ENCODE measurements at places on chromosomes 7 and 10.

DNA sequence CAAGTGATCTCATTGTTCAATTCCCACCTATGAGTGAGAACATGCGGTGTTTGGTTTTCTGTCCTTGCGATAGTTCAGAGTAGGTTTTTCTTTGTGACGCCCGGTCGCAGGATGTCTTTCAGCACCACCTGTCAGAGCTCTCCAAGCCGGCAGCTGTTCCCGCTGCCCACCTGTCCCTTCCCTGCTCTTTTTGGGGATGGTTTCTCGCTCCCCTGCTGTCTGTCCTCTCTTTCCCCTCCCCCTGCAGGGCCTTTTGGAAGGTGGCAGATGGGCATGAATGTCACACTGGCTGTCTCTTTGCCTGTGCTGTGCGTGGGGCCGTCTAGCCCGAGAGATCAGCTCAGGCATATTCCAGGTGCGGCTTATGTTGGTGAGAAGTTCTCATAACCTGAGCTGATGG, 137.0 kb downstream of the GRK5 start:
- no peaks in the 10 kb centered on the region for H3K27me3 ChIP-seq
- no peaks in the 10 kb centered on the region for H3K36me3 ChIP-seq
- no peak for DNase-seq
- H3K27ac ChIP-seq, result no peak overlapping the region
- no peak overlapping the region for H3K4me3 ChIP-seq
- H3K4me1 ChIP-seq, result no peaks in the 10 kb centered on the region

GRCh38 chr10:87085537-87085936, 9.1 kb downstream of the GLUD1 start:
- H3K27ac ChIP-seq, result no peak overlapping the region
- H3K4me1 ChIP-seq, result peaks cover 16% of the 10 kb centered on the region
- no peaks in the 10 kb centered on the region for H3K36me3 ChIP-seq

- no peak overlapping the region for H3K4me3 ChIP-seq
- H3K27ac ChIP-seq, result no peak overlapping the region
- H3K4me1 ChIP-seq, result peaks cover 48% of the 10 kb centered on the region
- H3K36me3 ChIP-seq, result no peaks in the 10 kb centered on the region
Measured at GRCh38 chr7:608954-609353, 89.3 kb upstream of the PDGFA start.

- no peaks in the 10 kb centered on the region for H3K4me1 ChIP-seq
- no peak overlapping the region for H3K27ac ChIP-seq
- DNase-seq, result no peak
- no peaks in the 10 kb centered on the region for H3K36me3 ChIP-seq
Measured at GRCh38 chr10:17286562-17287550, 58.8 kb downstream of the VIM start.

- no peaks in the 10 kb centered on the region for H3K27me3 ChIP-seq
- DNase-seq, result no peak
- no peaks in the 10 kb centered on the region for H3K4me1 ChIP-seq
- no peaks in the 10 kb centered on the region for H3K36me3 ChIP-seq
Measured at GRCh38 chr7:138170959-138171703, 94.9 kb downstream of the AKR1D1 start.

DNA sequence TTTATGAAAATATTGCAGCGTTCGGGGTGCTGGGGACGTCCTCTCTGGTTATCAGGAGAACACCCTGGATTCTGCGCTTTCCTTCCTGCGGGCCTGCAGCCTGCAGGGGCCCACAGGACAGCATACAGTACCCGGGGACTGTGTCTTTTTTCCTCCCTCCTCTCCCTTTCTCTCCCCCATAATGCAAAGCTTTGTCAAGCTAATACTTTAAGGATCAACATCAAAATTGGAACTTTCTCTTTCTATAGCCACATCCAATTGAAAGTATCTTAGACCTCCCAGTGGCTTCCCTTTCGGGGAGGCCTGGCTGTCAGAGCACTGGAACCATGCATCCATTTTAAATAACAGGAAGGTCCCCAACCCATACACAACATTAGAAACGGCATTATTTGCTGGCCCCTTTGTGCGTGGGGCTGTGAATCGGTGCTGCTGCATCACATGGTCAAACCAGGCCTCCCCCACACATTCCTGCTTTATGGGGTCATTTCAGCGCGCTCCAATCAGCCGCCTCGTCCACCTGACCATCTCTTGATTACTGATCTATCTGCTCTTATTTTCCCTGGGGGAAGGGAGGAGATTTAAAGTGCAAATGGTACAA, 505.1 kb downstream of the DNAJB6 start:
- DNase-seq, result no peak

DNA sequence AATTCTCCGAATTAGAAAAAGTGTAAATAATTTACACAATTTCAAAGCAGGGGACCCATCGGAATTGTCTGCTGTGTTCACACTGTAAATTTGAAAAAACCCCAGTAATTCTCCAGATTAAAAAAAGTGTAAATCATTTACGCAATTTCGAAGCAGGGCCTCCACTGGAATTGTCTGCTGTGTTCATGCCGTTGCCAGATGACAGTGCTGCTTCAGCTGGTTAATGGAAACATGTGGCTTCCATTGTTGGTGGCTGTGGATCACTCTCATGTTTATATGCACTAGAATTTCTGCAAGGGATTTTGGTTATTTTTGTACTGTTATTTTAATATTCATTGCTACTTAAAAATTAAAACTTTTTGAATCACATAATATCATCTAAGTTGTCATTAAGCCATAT, 88.8 kb upstream of the ELMO1 start:
- no peaks in the 10 kb centered on the region for H3K36me3 ChIP-seq
- H3K27ac ChIP-seq, result no peak overlapping the region
- H3K27me3 ChIP-seq, result no peaks in the 10 kb centered on the region
- H3K4me1 ChIP-seq, result no peaks in the 10 kb centered on the region
- DNase-seq, result no peak
- no peak overlapping the region for H3K4me3 ChIP-seq

DNA sequence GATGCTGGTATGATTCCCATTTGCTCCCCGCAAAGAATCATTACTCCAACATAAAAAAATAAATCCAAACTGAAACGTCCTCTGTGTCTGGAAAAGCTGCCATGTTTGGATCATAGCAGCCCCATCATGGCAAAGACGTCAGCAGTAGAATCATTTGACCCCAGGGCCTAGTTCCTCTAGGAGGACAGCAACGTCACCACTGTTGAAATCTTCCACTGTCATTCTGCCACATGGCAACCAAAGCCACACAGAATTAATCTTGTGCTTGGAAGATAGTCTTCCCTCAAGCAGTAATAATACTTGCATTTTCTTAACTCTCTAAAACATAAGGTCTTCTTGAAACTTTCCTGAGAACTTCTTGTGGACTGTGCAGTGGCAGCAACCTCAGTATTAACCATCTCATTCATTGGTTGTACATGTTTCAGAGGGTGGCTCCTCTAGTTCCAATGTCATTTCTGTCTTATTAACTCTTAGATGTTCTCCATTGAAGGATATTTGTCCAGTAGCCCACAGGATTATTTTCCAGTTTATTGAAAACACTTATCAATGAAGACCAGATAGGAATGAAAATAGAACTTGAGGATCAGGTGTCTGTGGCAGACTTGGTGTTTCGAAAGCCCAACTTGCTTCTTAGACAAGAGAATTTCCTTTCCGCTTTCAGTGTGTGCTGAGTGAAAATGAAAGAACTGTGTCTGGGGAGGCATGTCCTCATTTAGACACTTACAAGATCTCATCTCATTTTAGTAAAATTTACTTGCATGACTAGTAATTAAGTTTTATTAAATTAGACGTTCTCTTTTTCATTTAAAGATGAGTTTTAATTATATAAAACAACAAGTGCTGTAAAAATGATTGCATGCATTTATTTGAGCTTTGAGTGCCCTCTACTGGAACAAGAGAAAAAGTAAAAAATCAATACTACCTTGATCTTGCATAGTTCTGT, 28.9 kb upstream of the INHBA start:
- DNase-seq, result no peak
- no peak overlapping the region for H3K27ac ChIP-seq
- H3K27me3 ChIP-seq, result no peaks in the 10 kb centered on the region

DNA sequence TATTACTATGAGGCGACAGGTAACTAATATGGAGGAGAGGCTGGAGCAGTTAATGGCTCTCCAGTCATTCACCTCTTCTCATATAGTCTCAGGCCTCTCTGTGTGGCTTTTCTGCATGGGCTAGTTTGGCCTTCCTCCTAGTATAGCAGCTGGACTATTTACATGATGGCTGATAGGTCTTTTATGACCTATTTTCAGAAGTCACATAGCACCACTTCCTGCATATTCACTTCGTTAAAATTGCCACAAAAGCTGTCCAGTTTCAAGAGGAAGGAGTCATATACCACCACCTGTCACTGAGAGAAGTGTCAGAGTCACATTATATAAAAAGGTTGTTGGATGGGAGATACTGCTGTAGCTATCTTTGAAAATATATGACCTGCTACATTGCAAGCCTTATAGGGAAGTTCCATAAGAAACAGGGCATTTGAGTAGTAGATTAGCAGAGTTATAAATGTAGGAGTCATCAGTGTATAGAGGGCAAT, 8.0 kb upstream of the DMTF1 start:
- H3K4me1 ChIP-seq, result no peaks in the 10 kb centered on the region
- H3K27ac ChIP-seq, result no peak overlapping the region
- DNase-seq, result no peak
- no peaks in the 10 kb centered on the region for H3K27me3 ChIP-seq
- H3K36me3 ChIP-seq, result no peaks in the 10 kb centered on the region

DNA sequence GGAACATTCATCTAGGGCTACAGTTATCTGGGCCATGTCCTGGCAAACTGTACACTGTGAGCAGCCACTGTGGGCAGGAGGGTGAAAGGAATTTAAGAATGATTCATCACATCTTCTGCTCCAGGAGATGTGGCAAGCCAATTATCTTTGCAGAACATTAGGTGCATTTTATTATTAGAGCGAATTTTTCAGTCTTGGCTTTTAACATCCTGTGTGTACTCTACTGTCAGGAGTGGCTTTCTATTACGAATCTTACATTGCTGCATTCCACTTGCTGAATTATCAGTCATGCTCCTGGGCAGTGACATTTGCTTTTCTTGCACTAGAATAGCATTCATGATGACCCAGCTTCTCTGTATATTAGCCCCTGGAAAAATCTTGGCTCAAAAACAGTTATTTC, 109.2 kb upstream of the TARP start:
- no peak for DNase-seq
- no peak overlapping the region for H3K4me3 ChIP-seq
- no peaks in the 10 kb centered on the region for H3K27me3 ChIP-seq
- H3K4me1 ChIP-seq, result no peaks in the 10 kb centered on the region
- no peak overlapping the region for H3K27ac ChIP-seq

- H3K4me1 ChIP-seq, result no peaks in the 10 kb centered on the region
- DNase-seq, result no peak
- no peak overlapping the region for H3K27ac ChIP-seq
- H3K36me3 ChIP-seq, result no peaks in the 10 kb centered on the region
Measured at GRCh38 chr7:157977306-157977705, 610.3 kb downstream of the PTPRN2 start.

GRCh38 chr10:30630571-30630970, 1.0 kb upstream of the LYZL2 start:
- H3K4me1 ChIP-seq, result no peaks in the 10 kb centered on the region
- H3K27ac ChIP-seq, result no peak overlapping the region
- H3K36me3 ChIP-seq, result no peaks in the 10 kb centered on the region
- no peaks in the 10 kb centered on the region for H3K27me3 ChIP-seq

GRCh38 chr7:141676618-141677017, 25.3 kb downstream of the DENND11 start:
- no peak for DNase-seq
- no peaks in the 10 kb centered on the region for H3K4me1 ChIP-seq
- H3K4me3 ChIP-seq, result no peak overlapping the region
- peaks cover 4% of the 10 kb centered on the region for H3K36me3 ChIP-seq
- no peaks in the 10 kb centered on the region for H3K27me3 ChIP-seq

GRCh38 chr10:62475551-62475950, 101.4 kb downstream of the ZNF365 start:
- H3K27me3 ChIP-seq, result no peaks in the 10 kb centered on the region
- no peak overlapping the region for H3K27ac ChIP-seq
- no peaks in the 10 kb centered on the region for H3K36me3 ChIP-seq
- no peak overlapping the region for H3K4me3 ChIP-seq

DNA sequence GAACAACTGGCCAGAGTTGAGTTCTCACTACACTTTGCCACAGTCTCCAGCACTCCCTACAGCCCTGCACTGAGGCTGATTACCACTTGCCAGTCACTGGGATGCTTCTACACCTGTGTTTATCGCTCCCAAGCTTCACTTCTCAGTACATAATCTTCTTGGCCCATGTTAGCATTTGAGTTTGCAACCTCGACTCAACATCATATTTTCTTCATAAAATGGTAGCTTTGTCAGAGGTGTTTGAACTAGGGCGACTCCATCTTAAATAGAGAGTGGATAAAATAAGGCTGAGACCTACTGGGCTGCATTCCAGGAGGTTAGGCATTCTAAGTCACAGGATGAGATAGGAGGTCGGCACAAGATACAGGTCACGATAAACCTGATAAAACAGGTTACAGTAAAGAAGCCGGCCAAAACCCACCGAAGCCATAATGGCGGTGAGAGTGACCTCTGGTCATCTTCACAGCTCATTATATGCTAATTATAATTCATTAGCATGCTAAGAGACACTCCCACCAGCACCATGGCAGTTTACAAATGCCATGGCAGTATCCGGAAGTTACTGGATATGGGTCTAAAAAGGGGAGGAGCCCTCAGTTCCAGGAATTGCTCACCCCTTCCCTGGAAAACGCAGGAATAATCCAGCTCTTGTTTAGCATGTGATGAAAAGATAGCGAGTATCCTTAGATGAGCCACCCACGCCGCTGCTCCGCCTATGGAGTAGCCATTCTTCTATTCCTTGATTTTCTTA, 105.8 kb upstream of the KLF6 start:
- no peak for DNase-seq
- no peak overlapping the region for H3K4me3 ChIP-seq
- H3K36me3 ChIP-seq, result no peaks in the 10 kb centered on the region
- H3K27me3 ChIP-seq, result no peaks in the 10 kb centered on the region

- DNase-seq, result no peak
- no peaks in the 10 kb centered on the region for H3K27me3 ChIP-seq
- no peak overlapping the region for H3K4me3 ChIP-seq
- no peaks in the 10 kb centered on the region for H3K36me3 ChIP-seq
Measured at GRCh38 chr7:149871576-149871975, 2.2 kb upstream of the ATP6V0E2 start.

DNA sequence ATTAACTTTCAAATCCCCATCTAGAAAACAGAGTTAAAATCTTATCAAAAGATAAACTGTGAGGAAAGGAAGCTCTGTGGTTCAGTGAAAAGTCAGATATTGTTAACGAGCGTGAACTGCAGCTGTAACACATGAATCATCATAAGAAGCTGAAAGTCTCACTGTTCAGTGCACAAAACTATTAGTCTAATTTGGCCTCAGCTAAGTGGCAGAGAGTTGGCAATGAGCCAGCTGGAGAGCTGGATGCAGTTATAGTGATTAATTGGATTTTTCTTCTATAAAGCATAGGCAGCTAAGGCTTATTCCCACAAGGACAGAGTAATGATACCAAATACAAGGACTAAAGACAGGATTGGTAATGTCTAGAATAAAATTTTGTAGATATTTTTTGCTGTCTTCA, 101.1 kb upstream of the ABCB5 start:
- no peaks in the 10 kb centered on the region for H3K36me3 ChIP-seq
- H3K27ac ChIP-seq, result no peak overlapping the region
- DNase-seq, result no peak
- H3K4me3 ChIP-seq, result no peak overlapping the region
- no peaks in the 10 kb centered on the region for H3K27me3 ChIP-seq
- H3K4me1 ChIP-seq, result no peaks in the 10 kb centered on the region

All from CD8-positive, alpha-beta memory T cell (primary cell).